ENCODE measurements at places on chromosomes 4 and X. TPM values are rescaled to one million over a fixed set of nuclear protein-coding genes. Genes with fewer than 3 reads are reported as not detected.

UGT2B15 gene
- polyA plus RNA-seq: 24.5 TPM

GRCh38 chr4:108717386-108717785 lies 45.5 kb downstream of the ETNPPL start:
- DNase-seq: no peak

- DNase-seq: no peak
Measured at GRCh38 chrX:31527455-31528126, 455.8 kb upstream of the FTHL17 start.

- peak; percentile 72 for DNase-seq
Measured at GRCh38 chrX:136211766-136212556, 39.2 kb downstream of the MAP7D3 start.

DNA sequence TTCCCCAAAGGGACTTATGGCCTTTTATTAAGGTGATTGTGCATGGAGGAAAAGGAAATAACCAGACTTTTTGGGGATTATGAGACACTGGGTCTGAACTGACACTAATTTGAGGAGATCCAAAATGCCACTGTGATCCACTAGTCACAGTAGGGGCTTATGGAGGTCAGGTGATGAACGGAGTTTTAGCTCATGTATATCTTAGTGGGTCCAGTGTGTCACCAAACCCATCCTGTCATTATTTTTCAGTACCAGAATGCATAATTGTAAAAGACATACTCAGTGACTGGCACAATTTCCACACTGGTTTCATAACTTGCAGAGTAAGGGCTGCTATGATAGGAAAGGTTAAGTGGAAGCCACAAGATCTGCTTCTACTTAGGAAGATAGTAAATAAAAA lies 131.3 kb downstream of the RTL3 start:
- no peak for DNase-seq

DNA sequence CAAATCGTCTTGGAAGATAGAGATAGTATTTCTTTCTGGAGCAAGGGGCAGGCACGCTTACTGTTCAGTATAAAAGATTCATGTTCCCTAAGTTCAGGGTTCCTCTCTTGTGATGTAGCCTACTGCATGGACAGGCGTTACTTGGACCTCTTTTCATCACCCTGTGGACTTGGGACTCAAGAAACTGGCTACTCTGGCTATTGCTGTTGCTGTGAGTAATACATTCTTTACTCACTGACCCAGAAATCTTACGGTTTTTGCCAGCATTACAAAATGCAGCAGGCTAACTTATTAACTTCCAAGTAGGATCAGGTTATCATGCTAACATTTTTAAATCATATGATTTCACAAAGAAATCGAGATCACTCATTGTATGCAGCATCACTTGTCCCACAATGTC lies 12.8 kb upstream of the GUCY1B1 start:
- DNase-seq: no peak

DNA sequence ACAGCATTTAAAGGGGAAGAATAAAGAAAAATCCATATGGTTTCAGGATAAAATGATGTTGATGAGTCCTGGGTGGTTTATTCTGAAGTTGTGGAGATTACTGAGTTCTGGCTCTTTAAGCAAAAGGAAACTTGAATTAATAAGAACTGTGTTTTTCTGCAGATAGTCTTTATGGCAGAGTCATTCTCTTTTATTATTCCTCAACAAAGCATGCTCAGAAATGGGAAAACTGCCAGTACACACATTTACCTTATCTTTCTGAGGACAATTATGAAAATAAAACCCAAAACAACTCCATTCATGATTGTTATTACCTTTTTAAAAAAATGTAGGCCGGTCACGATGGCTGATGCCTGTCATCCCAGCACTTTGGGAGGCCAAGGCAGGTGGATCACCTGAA lies 58.5 kb downstream of the ADD1 start:
- DNase-seq: no peak

GRCh38 chr4:102580463-102580842 lies 79.3 kb downstream of the NFKB1 start:
- DNase-seq: no peak

DNA sequence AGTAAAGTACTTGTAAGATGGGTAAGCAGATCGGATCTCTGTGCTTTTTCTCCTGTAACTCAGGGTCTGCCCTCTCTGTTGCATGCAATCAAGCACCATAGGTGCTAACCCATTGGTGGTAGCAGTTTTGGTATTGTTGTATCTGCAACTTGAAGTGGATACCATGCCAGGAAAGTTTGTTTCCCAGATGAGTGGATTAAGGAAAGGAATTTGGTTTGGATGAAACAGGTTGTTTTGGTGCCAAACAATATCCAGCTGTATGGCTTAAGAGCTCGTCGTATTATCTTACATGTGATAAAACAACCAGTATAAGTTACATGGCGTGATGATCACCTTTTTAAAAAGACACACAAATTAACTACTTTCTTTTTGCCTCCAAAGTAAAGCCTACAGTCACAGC lies 280.9 kb upstream of the TENM3 start:
- no peak for DNase-seq

DNA sequence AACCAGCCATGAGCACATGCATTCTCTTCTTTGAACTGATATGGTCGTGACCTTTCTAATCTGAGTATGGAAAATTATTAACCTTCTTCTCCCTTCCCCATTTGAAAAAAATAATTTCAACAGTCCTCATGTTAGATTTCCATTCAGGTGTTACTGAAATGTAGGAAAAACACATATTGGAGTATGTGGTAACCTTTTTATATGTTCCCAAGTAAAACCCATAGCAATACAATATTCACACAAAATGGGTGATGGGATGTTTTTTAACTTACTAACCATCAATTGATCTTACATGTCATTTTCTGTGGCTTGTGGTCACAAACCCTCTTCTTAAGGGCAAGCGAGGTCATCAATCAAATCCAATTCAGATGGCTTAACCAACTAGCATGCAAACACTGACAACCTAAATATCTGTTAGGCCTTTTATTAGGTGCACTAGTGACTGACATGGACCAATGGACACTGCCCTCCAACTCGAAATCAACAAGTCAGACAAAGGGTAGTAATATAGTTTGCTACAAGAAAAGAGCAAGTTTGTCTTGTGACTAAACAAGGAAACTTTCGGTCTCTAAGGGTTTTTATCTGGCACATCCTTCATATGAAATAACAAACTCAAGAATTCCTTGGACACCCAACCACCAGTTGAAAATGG lies 74.3 kb downstream of the CAMK2D start:
- no peak for DNase-seq

GRCh38 chr4:159655547-159655946 lies 552.7 kb downstream of the RAPGEF2 start:
- DNase-seq: no peak

GRCh38 chrX:56963377-56963776 lies 32.0 kb downstream of the SPIN3 start:
- DNase-seq: no peak

Data from sigmoid colon (tissue), 7 donors.